ENCODE measurements at places on chromosomes 16 and 17.
A peak's percentile ranks its signal among the peaks of the same experiment; 100 is the strongest.

- no peak for DNase-seq
Measured at GRCh38 chr17:12693640-12694039, 27.9 kb downstream of the MYOCD start.

- no peak for DNase-seq
Measured at GRCh38 chr17:66272811-66273585, 29.4 kb upstream of the PRKCA start.

GRCh38 chr17:75238684-75239191, 22.7 kb downstream of the GGA3 start:
- DNase-seq: peak; percentile 69

GRCh38 chr16:71855937-71856662, 10.3 kb downstream of the ATXN1L start:
- DNase-seq: peak; percentile 44

DNA sequence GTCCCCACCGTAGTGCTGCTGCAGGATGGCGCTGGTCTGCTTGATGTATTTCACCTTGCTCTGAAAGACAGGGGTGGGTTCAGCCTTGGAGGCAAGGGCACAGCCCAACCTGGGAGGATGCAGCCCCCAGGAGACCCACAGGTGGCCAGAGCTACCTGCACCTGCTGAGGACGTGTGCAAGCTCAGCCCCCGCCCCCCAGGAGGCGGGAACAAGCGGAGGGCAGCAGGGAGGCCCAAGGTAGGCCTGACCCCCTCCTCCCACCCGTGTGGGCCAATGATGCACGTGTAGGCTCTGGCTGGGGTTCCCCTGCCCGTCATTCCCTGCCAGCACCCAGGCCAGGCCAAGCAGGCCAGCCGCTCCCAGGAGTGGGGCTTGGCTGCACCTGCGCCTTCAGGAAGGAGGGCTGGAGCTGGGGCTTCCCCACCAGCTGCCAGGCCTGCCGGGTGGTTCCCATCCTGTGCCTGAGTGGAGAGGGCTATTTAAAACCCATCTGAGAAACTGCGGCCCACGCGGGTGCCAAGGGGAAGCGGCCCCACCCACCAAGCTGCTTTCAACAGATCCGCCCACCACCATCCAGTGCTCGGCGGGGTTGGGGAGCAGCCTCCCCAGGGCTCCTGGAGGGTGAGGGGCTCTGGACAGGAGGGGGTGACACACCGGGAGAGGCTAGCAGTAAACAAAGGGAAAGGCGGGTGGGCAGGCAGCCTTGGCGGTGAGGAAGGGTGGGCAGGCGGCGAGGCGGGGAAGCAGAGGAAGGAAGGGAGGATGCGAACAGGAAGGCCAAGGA, 3.8 kb downstream of the NTHL1 start:
- no peak for DNase-seq

DNA sequence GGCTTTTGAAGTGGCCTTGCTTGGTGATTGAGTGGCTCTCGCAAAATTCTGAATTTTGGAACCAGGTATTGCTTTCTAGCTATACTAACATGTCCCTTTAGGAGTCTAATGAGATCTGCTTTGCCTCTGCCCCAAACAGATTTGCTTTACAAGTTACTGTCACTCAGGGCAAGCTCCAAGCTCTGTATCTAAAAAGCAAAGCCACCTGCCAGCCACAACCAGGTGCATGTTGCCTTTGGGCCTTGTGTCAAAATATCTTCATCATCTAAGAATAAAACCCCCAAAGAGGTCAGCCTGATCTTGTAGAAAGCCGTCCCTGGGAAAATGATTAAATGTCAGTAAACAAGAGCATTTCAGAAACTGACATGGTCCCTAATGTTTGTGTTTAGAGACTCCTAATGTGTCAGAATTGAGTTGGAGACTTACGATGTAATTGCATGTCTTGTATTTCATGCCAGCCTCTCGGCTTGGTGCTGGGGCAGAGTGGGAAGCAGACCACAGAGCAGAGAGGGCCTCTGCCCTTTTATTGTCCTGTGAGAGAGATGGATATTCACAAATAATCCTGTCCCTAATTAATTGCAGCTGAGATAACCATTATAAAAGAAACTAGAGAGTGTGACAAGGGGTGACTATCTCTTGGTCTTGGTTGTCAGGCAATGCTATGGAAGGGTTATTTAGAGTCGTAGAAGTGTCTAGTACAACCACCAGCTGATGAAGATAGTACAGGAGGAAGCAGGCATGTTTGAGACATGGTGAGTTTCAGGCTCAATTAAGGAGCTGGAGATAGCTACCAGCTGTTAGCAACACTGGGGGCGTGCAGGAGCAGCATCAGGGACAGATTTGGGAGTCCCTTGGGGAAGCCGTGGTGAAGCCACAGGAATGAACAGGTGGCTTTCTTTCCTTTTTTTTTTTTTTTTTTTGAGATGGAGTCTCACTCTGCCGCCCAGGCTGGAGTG, 90.7 kb downstream of the PITPNC1 start:
- DNase-seq: no peak

DNA sequence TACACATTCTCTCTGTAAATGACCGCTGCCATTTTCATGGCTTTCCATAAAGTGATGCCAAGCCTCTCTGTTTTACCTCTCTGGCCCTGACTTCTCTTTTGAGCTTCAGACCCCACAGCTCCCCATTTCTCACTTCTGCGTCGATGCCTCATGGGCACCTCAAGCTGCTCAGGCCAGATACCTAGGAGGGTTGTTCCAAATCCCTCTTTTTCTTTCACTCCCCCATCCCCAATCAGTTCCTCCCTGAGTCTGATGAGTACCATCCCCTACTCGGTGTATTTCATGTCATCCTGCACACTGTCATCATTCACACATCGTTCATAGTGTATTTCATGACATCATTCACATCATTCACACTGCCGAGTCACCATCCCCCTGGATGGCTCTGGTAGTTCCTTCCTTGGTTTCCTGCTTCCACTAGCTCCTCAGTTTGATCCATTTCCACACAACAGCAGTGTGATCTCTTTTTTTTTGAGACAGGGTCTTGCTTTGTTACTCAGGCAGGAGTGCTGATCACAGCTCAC, 43.1 kb downstream of the NTN1 start:
- no peak for DNase-seq

GRCh38 chr16:88478889-88479792, 26.1 kb downstream of the ZFPM1 start:
- DNase-seq: no peak

DNA sequence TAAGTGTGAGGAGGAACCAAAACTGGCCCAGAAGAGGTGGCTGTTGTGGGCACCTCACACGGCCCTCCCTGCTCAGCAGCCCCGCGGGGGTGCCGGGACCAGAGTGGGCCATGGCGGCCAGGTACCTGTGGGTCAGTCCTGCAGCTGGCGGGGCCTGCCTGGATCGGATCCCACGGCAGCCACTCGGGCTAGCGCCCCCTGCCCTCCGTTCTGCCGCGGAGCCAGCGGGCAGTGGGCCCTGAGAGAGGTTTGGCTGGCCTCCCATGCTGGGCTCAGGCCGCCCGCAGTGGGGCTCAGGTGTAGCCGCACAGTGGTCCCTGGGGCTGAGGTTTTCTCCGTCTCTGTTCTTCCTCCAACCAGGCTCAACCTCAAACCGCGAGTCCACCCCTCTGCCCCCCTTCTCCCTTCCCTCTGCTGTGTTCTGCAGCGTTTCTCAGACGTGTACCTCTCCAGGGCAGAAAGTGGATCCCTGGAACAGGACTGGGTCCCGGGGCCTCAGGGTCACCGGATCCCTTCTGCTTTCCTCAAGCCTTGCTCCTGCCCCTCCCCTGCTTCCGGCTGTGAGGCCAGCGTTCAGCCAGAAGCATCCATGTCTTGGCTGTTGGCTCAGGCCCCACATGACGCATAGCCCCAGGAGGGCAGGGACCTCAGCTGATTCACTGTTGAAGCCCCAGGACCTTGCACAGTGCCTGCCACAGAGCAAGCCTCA, 28.6 kb upstream of the ITGA3 start:
- no peak for DNase-seq

DNA sequence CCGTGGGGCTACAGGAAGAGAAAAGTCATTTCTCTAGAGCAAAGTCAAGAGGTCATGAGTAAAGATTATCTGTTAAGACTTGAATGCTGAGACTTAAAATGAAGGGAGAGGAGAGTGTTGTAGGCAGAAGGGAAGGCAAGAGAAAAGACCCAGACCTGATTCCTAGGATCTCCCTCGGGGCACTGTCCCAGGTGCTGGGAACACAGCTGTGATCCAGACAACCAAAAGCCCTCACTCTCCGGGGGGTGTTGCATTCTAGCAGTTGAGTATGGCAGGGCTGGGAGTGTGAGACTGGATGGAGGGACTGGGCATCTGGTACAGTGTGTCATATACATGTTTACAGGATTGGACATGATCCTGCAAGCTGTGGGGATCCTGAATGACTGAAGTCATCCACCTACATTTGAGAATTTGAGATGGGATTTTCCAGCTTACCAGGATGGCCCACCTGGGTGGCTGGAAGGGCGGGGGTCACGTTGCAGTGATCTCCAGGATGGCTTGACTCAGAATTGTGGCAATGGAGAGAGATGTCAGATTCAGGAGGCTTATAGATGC, 29.1 kb downstream of the ARSG start:
- no peak for DNase-seq

GRCh38 chr16:12089492-12090150, 113.1 kb downstream of the SNX29 start:
- no peak for DNase-seq

- no peak for DNase-seq
Measured at GRCh38 chr17:15194859-15195277, 70.3 kb downstream of the PMP22 start.

- DNase-seq: no peak
Measured at GRCh38 chr17:259341-259976, 78.0 kb upstream of the DOC2B start.

GRCh38 chr17:17019430-17019762, 22.9 kb upstream of the MPRIP start:
- DNase-seq: no peak

DNA sequence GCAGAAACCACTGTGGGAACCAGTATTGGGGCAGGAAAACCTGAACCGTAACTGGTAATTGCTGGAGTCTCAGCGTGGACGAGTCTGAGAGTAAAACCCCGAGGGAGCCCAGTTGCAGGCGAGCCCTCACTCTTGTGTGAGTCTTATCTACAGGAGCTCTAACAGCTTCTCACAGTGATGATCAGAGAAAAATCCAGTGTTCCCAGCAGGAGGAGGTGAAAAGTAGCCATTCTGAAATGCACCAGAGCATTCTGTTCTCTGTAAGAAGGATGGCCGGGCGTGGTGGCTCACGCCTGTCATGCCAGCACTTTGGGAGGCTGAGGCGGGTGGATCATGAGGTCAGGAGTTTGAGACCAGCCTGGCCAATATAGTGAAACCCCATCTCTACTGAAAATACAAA, 161.2 kb downstream of the COPRS start:
- DNase-seq: no peak

DNA sequence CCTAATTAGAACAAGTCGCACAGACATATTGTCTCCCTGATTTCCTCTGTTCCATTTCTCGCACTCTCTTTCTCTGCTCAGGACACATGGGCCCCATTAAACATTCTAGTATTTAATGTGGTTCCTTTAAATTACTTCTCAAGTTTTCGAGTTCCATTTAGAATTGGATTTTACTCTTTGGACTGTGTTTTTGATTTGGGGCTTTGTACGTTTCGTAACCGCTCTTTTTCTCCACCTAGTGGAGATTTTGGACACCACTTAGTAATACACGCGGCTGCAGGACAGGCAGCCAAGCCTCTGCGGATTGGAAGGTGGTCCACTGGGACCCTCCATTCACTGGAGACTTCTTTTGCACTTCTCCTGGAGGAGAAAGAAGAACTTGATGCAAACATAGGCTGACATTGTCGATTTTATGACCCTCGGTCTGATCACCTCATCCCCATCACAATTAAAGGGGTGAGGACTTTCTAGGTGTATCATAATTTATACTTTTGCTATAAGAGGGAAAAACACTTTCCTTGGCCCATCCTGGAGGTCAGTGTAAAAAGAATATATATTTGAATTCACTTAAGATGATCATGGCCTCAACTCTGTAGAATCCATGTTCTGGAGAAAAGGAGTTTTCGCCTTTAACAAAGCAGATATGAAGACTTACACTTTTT, 85.7 kb downstream of the NOG start:
- DNase-seq: peak; percentile 27

DNA sequence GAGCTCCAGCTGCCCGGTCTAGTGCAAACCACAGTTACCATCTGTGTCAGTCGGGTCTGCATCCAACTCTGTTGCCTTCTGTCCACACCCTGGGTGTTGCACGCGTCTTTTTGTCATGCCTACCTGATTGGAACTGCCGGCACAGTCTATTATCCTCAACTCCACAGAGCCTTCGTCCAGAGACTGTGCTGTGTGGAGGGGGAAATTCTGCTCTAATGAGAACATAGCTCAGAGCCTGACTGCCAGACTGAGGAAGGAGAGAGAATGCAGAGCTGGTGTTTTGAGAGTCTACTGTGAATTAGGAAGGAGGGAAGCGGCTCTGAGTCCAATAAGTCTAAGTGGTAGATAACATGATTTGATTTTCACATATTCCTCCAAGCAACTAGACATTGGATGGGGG, 68.3 kb upstream of the GPR139 start:
- no peak for DNase-seq

- no peak for DNase-seq
Measured at GRCh38 chr17:64773836-64774761, 112.0 kb upstream of the SMURF2 start.

- DNase-seq: peak; percentile 22
Measured at GRCh38 chr16:31243734-31244670, 15.8 kb upstream of the ITGAM start.

GRCh38 chr17:72417627-72418026, 296.8 kb downstream of the SOX9 start:
- DNase-seq: no peak

- DNase-seq: no peak
Measured at GRCh38 chr16:86562356-86562755, 4.3 kb upstream of the FOXC2 start.

DNA sequence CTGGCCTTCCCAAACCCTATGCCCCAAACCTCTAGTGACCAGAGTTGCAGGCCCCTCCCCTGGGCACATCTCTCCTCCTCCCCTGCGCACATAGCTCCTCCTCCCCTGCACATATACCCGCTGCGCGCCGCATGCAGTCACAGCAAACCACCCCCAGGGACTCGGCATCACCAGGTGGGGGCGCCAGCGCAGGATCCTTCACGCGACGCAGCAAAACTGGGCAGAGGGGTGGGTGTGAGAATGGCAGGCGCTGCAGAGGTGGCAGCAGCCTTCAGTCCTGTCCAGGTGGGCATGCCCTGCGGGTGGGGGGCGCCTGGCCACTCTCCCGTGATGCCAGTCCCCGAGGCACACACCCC, 5.6 kb downstream of the CORO6 start:
- peak; percentile 93 for DNase-seq

GRCh38 chr17:61680921-61681320, 89.9 kb upstream of the NACA2 start:
- no peak for DNase-seq

GRCh38 chr16:72815348-72816318, 232.3 kb downstream of the ZFHX3 start:
- DNase-seq: no peak

DNA sequence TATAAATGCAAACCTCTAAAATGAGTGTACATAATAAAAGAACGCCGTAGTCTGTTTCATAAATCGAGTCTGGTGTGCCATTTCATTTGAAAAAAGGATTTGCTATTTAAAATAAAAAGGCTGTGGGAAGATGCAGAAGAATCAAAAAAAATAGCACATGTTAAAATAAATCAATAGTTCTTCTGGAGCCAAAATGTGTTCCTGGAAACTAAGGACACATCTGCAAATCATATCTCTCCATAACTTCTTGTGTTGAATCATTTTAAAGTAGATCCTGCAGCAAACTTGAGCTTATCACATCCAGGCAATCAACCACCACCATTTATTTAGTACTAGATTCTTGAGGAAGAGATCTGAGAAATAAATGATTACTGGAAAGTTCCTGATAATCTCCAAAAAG, 29.0 kb downstream of the XPO6 start:
- no peak for DNase-seq

GRCh38 chr17:52837492-52837891, 679.0 kb upstream of the CA10 start:
- no peak for DNase-seq

Data from CD4-positive, alpha-beta T cell treated with Interleukin-12 subunit alpha and Interleukin-12 subunit beta, for 1 hour (primary cell).